Stimulated activated CD4-positive, alpha-beta T cell treated with anti-CD3 and anti-CD28 coated beads, Interleukin-15, amount 100 ng/mL, for 1 hour (primary cell): ENCODE measurements at places on chromosomes 4 and X.

DNA sequence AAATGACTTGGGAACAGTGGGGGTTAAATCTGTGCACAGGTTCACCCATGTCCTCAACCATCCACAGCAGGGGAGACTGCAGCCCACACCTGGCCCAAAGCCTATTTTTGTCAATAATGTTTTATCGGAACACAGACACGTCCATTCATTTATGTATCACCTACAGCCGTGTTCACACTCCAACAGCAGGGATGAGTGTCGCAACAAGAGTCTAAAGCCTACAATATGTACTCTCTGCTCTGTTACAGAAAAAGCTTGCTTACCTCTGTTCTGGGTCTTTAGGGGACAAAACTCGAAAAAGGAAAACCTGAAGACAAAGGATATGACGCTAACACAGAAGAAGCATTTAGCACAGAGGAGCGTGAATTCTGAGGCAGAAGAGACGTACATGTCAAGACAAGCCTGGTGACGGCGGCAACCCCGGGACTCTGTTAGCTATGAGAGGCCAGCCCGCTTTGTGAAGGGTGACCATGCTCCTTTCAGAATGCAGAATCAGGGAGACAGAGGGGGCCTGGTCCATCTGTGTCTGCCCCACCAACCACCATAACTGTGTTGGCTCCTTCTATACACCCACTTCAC, 45.5 kb downstream of the AFAP1 start:
- no peak for DNase-seq

- DNase-seq, result no peak
Observed at GRCh38 chr4:75065909-75066308, 133.0 kb downstream of the PARM1 start.

GRCh38 chr4:123816462-123816861, 419.9 kb downstream of the SPRY1 start:
- no peak for DNase-seq

GRCh38 chrX:1946974-1947373, 332.1 kb downstream of the ASMT start:
- no peak for DNase-seq

GRCh38 chr4:15242021-15242420, 185.8 kb upstream of the C1QTNF7 start:
- DNase-seq, result no peak

- no peak for DNase-seq
Observed at GRCh38 chrX:154661899-154662298, 8.5 kb upstream of the CTAG2 start.

- DNase-seq, result no peak
Observed at GRCh38 chrX:69523314-69523713, 19.2 kb downstream of the NALF2 start.
